ENCODE measurements at places on chromosomes 12 and 14. TPM values are rescaled to one million over a fixed set of nuclear protein-coding genes. Genes with fewer than 3 reads are reported as not detected.

GRCh38 chr12:81956468-81956860, 197.3 kb upstream of the PPFIA2 start:
- no peak overlapping the region for H3K27ac ChIP-seq
- H3K4me3 ChIP-seq = no peak overlapping the region
- H3K4me1 ChIP-seq = no peaks in the 10 kb centered on the region
- H3K27me3 ChIP-seq = no peaks in the 10 kb centered on the region
- DNase-seq = no peak

GRCh38 chr12:6688543-6688998, 604 bp downstream of the ZNF384 start:
- peaks cover 33% of the 10 kb centered on the region for H3K36me3 ChIP-seq
- H3K4me3 ChIP-seq = peak overlapping the region; percentile 97
- peaks cover 16% of the 10 kb centered on the region for H3K4me1 ChIP-seq
- peaks cover 10% of the 10 kb centered on the region for H3K27me3 ChIP-seq
- DNase-seq = no peak
- peak overlapping the region; percentile 93 for H3K27ac ChIP-seq

- no peak for DNase-seq
- H3K27ac ChIP-seq = no peak overlapping the region
- H3K27me3 ChIP-seq = peaks cover 87% of the 10 kb centered on the region
- no peak overlapping the region for H3K4me3 ChIP-seq
These were observed 68.9 kb upstream of the CISTR start for GRCh38 chr12:53820514-53821306.

- no peaks in the 10 kb centered on the region for H3K4me1 ChIP-seq
- H3K36me3 ChIP-seq = no peaks in the 10 kb centered on the region
- H3K27ac ChIP-seq = no peak overlapping the region
- DNase-seq = no peak
These were observed 62.9 kb upstream of the VSX2 start for GRCh38 chr14:74176400-74176793.

DNA sequence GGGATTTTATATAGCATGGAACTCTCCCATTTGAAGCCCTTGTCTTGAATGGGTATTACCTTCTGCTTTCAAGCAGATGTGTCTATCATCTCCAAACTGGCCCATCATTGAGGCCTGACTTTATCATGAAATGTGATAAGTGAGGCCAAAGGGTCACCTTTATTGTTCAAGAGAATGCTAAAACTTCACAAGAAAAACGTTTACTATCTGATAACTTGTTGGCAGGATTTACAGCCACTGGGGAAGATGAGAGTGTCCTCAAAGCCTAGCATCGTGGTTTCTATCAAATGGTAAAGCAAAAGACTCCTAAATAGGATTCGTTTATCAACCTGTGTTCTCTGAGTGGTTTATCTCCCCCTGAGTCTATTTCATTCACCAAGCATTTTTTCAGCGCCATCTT, 62.0 kb upstream of the CLMN start:
- H3K4me3 ChIP-seq = no peak overlapping the region
- DNase-seq = no peak
- peaks cover 4% of the 10 kb centered on the region for H3K27me3 ChIP-seq
- peaks cover 3% of the 10 kb centered on the region for H3K36me3 ChIP-seq
- no peak overlapping the region for H3K27ac ChIP-seq
- no peaks in the 10 kb centered on the region for H3K4me1 ChIP-seq

- peaks cover 4% of the 10 kb centered on the region for H3K36me3 ChIP-seq
- peaks cover 31% of the 10 kb centered on the region for H3K4me1 ChIP-seq
- H3K27me3 ChIP-seq = peaks cover 3% of the 10 kb centered on the region
- peak overlapping the region; percentile 67 for H3K27ac ChIP-seq
These were observed 57.5 kb downstream of the ZNF664 start for GRCh38 chr12:124030510-124030909.

DNA sequence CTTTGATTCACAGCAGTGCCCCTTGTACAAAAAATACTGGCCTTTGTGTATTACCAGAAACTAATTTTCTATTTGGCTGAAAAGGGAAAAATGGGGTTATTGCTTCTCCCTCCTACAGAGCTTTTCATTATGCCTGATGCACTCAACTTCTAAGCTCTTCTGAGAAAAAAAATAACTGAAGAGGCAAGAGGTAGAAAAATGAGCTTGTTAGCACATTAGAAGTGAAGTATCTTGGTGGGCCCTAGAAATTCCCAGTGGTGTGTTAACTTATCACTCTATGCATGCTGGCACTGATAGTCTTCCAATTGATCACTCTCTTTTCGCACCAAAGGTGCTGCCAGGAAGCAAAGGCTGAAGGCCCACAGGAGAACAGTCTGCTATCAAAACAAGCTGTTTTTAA, 17.1 kb downstream of the INSM2 start:
- no peaks in the 10 kb centered on the region for H3K27me3 ChIP-seq
- no peak overlapping the region for H3K27ac ChIP-seq
- DNase-seq = no peak
- no peak overlapping the region for H3K4me3 ChIP-seq
- H3K4me1 ChIP-seq = no peaks in the 10 kb centered on the region
- no peaks in the 10 kb centered on the region for H3K36me3 ChIP-seq

DNA sequence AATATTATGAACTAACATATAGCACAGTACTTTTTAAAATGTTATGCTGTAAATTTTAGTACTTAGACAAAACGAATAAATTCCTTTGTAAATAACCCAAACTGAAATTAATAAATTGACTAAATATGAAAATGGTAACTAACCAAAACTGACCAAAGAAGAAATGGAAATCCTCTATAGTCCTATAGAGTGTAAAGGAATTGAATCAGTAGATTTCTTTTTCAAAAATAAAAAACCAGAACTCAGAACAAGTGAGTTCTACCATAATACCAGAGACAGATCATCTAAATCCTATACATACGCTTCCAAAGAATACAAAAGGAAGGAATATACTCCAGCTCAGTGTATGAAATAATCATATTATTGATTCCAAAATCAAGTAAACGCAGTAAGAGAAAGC, 39.8 kb downstream of the TMPRSS12 start:
- no peak overlapping the region for H3K4me3 ChIP-seq
- no peak for DNase-seq
- H3K36me3 ChIP-seq = no peaks in the 10 kb centered on the region
- no peaks in the 10 kb centered on the region for H3K4me1 ChIP-seq
- H3K27me3 ChIP-seq = no peaks in the 10 kb centered on the region

DNA sequence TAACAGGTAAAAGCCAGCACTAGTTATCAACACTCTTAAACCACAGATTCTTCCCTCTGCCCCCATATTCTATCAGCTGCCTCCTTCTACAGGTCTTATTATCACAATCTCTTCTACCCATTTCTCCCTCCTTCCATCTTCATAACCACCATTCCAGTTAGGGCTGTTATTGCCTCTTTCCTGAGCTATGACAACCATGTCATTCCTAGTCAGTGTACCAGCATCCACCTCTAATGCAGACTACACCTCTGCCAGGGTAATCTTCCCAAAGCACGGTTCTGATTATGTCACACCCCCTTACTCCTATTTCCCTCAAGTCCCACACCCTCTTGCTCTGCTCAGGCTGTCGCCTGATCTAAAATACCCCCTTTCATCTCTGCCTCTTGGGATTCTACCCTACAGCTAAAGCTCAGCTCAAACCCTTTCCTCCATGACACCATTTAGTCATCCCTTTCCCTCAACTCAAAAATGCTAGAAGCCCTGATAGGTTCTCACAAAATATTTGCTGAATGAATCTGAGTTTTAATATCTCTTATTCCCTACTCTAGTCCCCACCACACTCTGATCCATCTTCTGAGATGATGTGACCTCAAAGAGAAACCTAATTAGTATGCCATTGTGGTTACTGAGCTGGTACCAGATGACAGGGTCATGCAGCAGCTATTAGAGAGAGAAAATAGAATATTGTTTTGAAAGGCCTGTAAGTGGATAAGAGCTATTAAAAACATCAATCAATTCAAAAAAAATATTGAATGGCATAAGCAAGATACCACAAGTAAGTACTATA, 11.7 kb downstream of the RACGAP1 start:
- peaks cover 21% of the 10 kb centered on the region for H3K36me3 ChIP-seq
- no peak overlapping the region for H3K27ac ChIP-seq
- H3K4me1 ChIP-seq = peaks cover 16% of the 10 kb centered on the region
- DNase-seq = no peak

DNA sequence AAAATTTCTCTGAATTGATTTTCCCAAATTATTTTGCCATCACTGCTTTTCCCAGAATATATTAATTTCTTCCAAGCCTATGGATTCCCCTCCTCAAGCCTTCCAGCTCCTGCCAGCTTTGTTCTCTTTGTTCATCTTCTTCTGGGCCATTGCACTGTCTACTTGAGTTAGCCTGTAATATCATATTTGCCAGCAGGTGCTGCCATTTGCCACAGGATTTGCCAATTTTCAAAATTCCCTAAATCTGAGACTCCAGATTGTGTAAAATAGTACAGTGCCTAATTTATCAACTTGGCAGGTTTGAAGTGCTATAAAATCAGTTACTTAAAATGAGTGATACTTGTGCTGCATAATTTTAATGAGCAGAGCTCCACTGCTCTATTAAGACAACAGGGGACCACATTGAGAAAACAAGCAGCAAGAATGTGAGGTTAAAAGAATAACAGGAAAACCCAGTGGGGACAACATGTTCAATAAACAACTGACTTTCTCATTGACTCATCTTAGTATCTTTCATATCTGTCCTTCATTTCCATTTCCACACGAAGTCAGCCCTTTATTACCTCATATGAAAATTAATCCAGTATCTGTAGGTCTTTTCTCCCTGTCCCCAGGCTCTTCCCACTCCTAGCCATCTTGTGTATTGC, 84.6 kb upstream of the CCDC196 start:
- H3K27me3 ChIP-seq = peaks cover 7% of the 10 kb centered on the region
- H3K27ac ChIP-seq = no peak overlapping the region
- DNase-seq = no peak
- no peaks in the 10 kb centered on the region for H3K36me3 ChIP-seq
- no peak overlapping the region for H3K4me3 ChIP-seq
- no peaks in the 10 kb centered on the region for H3K4me1 ChIP-seq

DNA sequence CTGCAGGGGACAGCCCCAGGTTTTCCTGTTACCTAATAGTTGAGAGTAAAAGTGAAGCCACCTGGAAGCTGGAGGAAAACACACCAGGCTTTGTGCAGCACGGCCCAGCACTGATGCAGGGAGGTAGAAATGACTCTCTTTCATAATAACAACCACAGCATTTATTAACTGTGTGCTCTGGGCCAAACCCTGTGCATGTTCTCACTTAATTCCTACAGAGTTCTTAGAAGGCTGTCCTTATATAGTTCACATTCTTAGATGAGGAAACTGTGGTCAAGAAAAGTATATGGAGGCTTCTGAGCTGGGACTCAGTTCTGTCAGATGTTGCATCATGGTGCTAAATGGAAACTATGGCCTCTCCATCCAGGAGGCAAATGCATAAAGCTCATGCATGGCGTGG, 100.0 kb downstream of the PAPOLA start:
- H3K4me3 ChIP-seq = no peak overlapping the region
- no peak for DNase-seq
- H3K36me3 ChIP-seq = no peaks in the 10 kb centered on the region
- peaks cover 18% of the 10 kb centered on the region for H3K27me3 ChIP-seq
- no peak overlapping the region for H3K27ac ChIP-seq

- H3K4me3 ChIP-seq = no peak overlapping the region
- no peaks in the 10 kb centered on the region for H3K27me3 ChIP-seq
- H3K4me1 ChIP-seq = no peaks in the 10 kb centered on the region
- DNase-seq = no peak
- no peak overlapping the region for H3K27ac ChIP-seq
These were observed 199.8 kb downstream of the ALG10B start for GRCh38 chr12:38516418-38516817.

- H3K27ac ChIP-seq = no peak overlapping the region
- no peak for DNase-seq
- H3K27me3 ChIP-seq = peaks cover 8% of the 10 kb centered on the region
- H3K4me1 ChIP-seq = no peaks in the 10 kb centered on the region
These were observed 18.9 kb upstream of the SYNDIG1L start for GRCh38 chr14:74444866-74445265.

GRCh38 chr12:83210933-83211332, 524.2 kb downstream of the TMTC2 start:
- H3K27me3 ChIP-seq = no peaks in the 10 kb centered on the region
- H3K4me1 ChIP-seq = no peaks in the 10 kb centered on the region
- no peak for DNase-seq
- H3K27ac ChIP-seq = no peak overlapping the region
- H3K4me3 ChIP-seq = no peak overlapping the region
- H3K36me3 ChIP-seq = no peaks in the 10 kb centered on the region

DNA sequence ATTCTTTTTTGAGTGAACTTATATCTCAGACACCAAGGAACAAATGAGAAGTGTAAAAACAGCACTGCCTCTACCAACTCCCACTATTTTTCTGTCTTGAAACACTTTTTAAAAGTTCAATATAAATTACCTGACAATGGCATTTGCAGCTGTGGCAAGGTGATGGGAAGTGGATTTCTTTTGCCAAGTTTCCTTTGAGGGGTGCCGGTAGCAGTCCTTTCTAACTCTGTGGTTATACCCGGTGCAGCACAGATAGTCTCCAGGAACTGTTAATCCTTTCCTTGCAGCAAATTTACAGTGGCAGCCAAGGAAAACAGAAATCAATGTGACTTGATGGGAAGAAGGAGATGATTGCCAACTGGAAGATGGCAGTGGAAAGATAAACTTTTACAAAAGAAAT, 243.7 kb downstream of the BCAT1 start:
- H3K4me1 ChIP-seq = no peaks in the 10 kb centered on the region
- DNase-seq = no peak
- H3K27me3 ChIP-seq = no peaks in the 10 kb centered on the region
- no peak overlapping the region for H3K27ac ChIP-seq

- H3K27me3 ChIP-seq = no peaks in the 10 kb centered on the region
- DNase-seq = no peak
- H3K36me3 ChIP-seq = peaks cover 23% of the 10 kb centered on the region
- H3K27ac ChIP-seq = no peak overlapping the region
These were observed 112.4 kb downstream of the PPP1R12A start for GRCh38 chr12:79822475-79822874.

DNA sequence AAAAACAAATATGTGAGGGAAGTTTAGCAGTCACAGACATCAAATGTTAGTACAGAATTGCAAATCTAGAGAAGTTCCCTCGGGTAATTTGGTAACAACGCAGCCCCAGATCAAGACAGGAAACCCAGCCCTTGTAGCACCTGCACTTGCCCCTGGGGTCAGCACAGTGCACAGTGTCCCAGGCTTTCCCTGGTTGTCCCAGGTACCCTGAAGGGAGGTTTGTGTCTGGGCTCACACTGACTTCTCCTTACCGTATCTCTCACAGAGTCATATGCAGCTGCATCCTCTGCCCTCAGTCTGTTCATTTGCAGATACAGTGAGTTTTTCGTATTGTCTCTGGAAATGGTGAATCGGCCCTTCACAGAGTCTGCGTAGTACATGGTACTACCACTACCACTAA, 528.9 kb downstream of the TMEM121 start:
- H3K27ac ChIP-seq = no peak overlapping the region
- no peak overlapping the region for H3K4me3 ChIP-seq
- no peaks in the 10 kb centered on the region for H3K27me3 ChIP-seq
- no peaks in the 10 kb centered on the region for H3K36me3 ChIP-seq
- no peaks in the 10 kb centered on the region for H3K4me1 ChIP-seq
- no peak for DNase-seq

GRCh38 chr14:22623047-22623446, 21.1 kb downstream of the OR6J1 start:
- no peaks in the 10 kb centered on the region for H3K36me3 ChIP-seq
- no peaks in the 10 kb centered on the region for H3K27me3 ChIP-seq
- H3K4me3 ChIP-seq = no peak overlapping the region

- H3K4me1 ChIP-seq = no peaks in the 10 kb centered on the region
- no peak overlapping the region for H3K27ac ChIP-seq
- no peak overlapping the region for H3K4me3 ChIP-seq
- DNase-seq = no peak
- H3K36me3 ChIP-seq = no peaks in the 10 kb centered on the region
- H3K27me3 ChIP-seq = no peaks in the 10 kb centered on the region
These were observed 87.8 kb upstream of the BTG1 start for GRCh38 chr12:92233346-92234015.

LRRC74A gene
- total RNA-seq = not detected

NGB gene
- not detected for total RNA-seq

GYS2 gene
- total RNA-seq = not detected

ASCL1 gene
- total RNA-seq = 7.5 TPM

KERA gene
- total RNA-seq = 0.17 TPM

Data from type B pancreatic cell (in vitro differentiated cells).